ENCODE measurements at places on chromosomes 2 and 18. TPM values are rescaled to one million over a fixed set of nuclear protein-coding genes. Genes with fewer than 3 reads are reported as not detected.

- H3K27me3 ChIP-seq = no peaks in the 10 kb centered on the region
- no peak overlapping the region for H3K4me3 ChIP-seq
- no peak overlapping the region for H3K27ac ChIP-seq
- H3K36me3 ChIP-seq = no peaks in the 10 kb centered on the region
- no peaks in the 10 kb centered on the region for H3K4me1 ChIP-seq
- no peak for DNase-seq
These were observed 23.9 kb upstream of the SCYGR5 start for GRCh38 chr2:227642656-227643055.

GRCh38 chr18:57657542-57657941 lies 35.9 kb upstream of the NARS1 start:
- no peak for DNase-seq
- H3K27ac ChIP-seq = no peak overlapping the region
- H3K36me3 ChIP-seq = no peaks in the 10 kb centered on the region
- no peaks in the 10 kb centered on the region for H3K27me3 ChIP-seq

GRCh38 chr2:15932394-15933183 lies 7.8 kb upstream of the MYCN start:
- no peaks in the 10 kb centered on the region for H3K27me3 ChIP-seq
- DNase-seq = no peak
- no peaks in the 10 kb centered on the region for H3K36me3 ChIP-seq
- H3K4me3 ChIP-seq = no peak overlapping the region
- H3K4me1 ChIP-seq = no peaks in the 10 kb centered on the region

GRCh38 chr2:43192744-43193651 lies 33.4 kb downstream of the ZFP36L2 start:
- no peak overlapping the region for H3K4me3 ChIP-seq
- no peak for DNase-seq
- no peaks in the 10 kb centered on the region for H3K36me3 ChIP-seq
- no peaks in the 10 kb centered on the region for H3K27me3 ChIP-seq

DNA sequence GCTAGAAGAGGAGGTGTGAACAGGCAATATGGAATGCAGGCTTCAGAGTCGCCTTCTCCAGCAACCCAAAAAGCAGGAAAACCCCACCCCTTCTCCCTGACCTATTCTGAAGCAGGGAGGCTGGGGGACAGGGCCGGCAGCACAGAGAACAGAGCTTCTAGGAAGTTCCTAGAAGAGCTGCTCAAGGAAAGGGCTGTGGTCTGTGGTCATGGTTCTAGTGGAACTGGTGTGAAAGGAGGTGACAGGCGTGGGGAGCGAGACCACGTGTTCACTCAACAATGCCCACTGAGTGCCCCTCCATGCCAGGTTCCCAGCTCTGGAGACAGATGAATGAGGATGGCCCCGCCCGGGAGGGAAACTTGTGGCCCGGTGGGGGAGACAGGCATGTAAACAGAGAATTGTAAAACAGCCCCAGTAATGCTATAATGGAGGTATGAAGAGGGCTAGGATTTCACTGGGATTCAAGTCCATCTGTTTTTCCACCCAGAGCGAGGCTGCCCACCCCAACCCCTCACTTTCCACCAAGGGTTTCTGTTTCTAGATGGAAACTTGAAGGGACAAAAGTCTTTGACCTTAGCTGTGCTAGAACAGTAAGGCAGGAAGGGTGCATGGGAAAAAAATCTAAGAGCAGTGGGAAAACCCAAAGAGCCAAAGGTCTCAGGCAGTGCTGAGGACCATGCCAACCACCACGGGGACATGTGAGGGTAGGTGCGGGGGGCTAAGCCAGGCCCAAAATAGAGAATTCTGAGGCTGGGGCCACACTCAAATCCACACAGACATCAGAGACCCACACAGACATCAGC lies 71.8 kb downstream of the TNS1 start:
- H3K4me1 ChIP-seq = peaks cover 100% of the 10 kb centered on the region
- peak overlapping the region; percentile 87 for H3K27ac ChIP-seq
- DNase-seq = no peak
- no peak overlapping the region for H3K4me3 ChIP-seq

GRCh38 chr2:64173156-64174135 lies 29.2 kb upstream of the PELI1 start:
- no peaks in the 10 kb centered on the region for H3K27me3 ChIP-seq
- no peak overlapping the region for H3K27ac ChIP-seq
- no peak for DNase-seq

DNA sequence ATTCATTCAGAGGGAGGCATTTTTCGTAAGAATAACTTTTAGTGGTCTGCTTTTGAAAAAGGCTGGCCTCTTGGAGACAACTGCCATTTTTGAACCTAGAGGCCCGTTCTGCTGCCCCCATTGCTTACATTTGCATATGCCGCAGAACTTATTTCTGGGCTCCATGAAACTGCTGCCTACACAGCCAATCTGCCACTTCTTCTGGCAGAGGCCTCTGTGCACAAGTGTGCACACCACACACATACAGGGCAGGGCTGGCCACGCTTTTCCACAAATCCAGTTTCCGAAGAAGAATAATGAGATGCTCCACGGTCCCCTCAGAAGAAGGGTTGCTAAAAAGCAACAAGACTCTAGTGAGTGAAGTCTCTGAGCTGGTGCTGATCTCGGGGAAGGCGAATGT lies 56.2 kb downstream of the TMEM200C start:
- H3K4me1 ChIP-seq = no peaks in the 10 kb centered on the region
- H3K36me3 ChIP-seq = no peaks in the 10 kb centered on the region
- H3K4me3 ChIP-seq = no peak overlapping the region
- no peaks in the 10 kb centered on the region for H3K27me3 ChIP-seq
- DNase-seq = no peak

GRCh38 chr2:133146893-133147292 lies 421.4 kb downstream of the NCKAP5 start:
- no peaks in the 10 kb centered on the region for H3K27me3 ChIP-seq
- H3K27ac ChIP-seq = no peak overlapping the region
- no peaks in the 10 kb centered on the region for H3K4me1 ChIP-seq

DNA sequence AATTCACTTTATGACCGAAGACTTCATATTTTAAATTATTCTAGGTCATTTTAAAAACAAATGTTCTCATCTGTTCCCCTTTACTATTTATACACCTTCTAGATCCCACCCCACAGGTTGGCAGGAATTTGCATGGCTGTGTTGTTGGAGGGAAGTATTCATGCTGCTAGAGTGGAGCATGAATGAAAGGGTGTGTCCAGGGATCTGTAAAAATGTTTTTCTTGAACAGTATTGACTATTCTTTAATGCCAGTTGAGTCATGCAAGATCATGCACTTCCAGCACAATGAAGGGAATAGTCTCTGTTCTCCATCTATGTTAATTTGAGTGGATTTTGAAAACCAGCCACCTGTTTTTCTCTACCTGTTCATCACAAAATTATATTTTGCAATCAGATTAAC lies 52.0 kb upstream of the COL3A1 start:
- no peaks in the 10 kb centered on the region for H3K4me1 ChIP-seq
- H3K36me3 ChIP-seq = no peaks in the 10 kb centered on the region

DNA sequence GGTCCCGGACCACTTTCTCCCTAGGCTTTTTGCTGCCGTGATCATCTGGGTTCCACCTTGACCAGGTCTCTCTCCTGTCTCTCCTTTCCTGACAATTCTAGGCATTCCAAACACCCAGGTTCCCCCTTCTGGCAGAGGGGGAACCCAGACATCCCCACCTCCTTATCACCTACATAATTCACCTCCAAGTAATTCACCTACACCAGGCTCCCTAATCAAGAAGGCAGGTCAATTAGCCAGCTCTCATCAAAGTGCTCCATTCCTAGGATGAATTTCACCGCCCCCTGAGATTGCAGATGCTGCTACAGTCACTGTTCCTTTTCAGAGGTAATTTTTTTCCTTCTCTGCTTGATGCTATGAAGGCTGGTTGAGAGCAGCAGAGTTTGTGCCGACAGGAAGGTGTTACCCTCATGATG lies 42.3 kb upstream of the ATG16L1 start:
- H3K27ac ChIP-seq = no peak overlapping the region
- no peak for DNase-seq

DNA sequence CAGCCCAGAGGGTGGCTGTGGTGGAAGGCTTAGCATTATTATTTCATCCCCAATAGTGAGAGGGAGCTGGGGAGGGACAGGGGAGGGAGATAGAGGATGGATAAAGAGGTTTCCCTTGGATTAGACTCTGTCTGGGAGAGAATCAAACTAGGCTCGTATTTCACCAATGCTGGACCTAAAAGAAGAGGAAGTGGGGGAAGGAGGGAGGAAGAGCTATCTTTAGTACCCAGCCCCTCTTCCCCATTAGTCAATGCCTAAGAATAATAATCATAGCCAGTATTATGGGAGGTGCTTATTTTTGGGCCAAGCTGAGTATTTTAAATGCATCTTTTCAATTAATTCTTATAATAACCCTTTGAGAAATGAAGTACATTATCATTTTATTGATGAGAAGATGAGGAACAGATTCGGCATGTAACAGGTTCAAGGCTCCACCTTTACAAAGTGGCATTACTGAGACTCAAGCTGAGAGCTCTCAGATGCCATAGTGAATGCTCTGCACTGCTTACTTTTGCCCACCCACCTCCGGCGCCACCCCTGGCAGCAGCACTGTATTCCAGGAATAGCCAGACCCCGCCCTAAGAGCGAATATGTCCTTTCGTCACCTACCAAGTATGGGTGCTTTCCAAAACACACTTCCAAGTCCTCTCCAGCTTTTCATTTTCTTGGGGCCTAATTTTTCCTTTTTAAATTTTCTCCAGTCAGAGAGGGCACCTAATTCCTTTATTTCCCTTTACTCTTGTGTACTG lies 21.0 kb downstream of the PAX8 start:
- no peak for DNase-seq
- H3K27me3 ChIP-seq = no peaks in the 10 kb centered on the region
- H3K36me3 ChIP-seq = no peaks in the 10 kb centered on the region
- no peak overlapping the region for H3K27ac ChIP-seq
- no peaks in the 10 kb centered on the region for H3K4me1 ChIP-seq

DNA sequence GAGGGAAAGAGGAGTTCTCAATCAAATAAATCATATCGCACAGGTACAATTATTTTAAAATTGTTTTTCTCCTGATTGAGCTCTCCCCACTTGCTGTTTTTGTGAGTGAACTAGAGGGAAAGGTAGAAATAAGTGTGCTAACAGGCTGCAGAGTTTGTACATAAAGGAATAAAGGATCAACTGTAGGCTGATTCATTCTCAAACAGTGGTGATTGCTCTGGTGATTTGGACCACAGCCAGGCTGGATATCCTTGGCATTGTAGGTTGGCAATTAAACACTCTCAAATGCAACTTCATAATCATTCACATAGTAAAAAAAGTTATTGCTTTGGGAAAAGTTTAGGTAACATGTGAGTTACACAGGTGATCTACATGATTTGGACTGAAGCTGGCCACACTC lies 29.8 kb downstream of the LRP1B start:
- no peaks in the 10 kb centered on the region for H3K36me3 ChIP-seq
- H3K4me1 ChIP-seq = peaks cover 5% of the 10 kb centered on the region
- DNase-seq = no peak

- no peak for DNase-seq
- H3K27me3 ChIP-seq = no peaks in the 10 kb centered on the region
- no peaks in the 10 kb centered on the region for H3K4me1 ChIP-seq
- H3K27ac ChIP-seq = no peak overlapping the region
These were observed 60.3 kb upstream of the RPL31 start for GRCh38 chr2:100941646-100942240.

DNA sequence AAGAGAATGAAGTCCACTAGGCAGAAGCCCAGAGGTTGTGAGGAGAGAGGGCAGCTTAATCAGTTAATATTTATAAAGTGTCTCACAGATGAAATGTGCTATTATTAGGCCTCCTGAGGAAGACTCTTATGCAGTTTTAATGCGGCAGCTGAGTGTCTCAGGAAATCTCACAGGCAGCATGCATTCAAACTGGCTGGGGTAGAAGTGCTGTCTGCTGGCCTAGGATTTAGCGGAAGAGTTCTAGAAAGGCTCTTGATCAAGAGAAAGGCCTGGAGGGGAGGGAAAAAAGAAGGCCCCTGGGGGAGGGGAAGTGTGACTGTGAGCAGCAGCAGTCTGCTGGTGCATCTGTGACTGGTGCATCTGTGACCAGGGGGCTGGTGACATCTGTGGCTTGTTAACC lies 133.0 kb downstream of the FSHR start:
- no peak overlapping the region for H3K4me3 ChIP-seq
- no peak overlapping the region for H3K27ac ChIP-seq
- no peaks in the 10 kb centered on the region for H3K4me1 ChIP-seq
- no peaks in the 10 kb centered on the region for H3K36me3 ChIP-seq

- no peak for DNase-seq
- no peak overlapping the region for H3K4me3 ChIP-seq
- no peaks in the 10 kb centered on the region for H3K27me3 ChIP-seq
- no peaks in the 10 kb centered on the region for H3K36me3 ChIP-seq
These were observed 208.0 kb downstream of the RBM43 start for GRCh38 chr2:151053661-151053990.

- DNase-seq = no peak
- H3K36me3 ChIP-seq = no peaks in the 10 kb centered on the region
- no peak overlapping the region for H3K4me3 ChIP-seq
- H3K27me3 ChIP-seq = no peaks in the 10 kb centered on the region
- H3K4me1 ChIP-seq = no peaks in the 10 kb centered on the region
- H3K27ac ChIP-seq = no peak overlapping the region
These were observed 139.4 kb downstream of the OSR1 start for GRCh38 chr2:19219060-19219459.

GRCh38 chr18:55088000-55088401 lies 128.7 kb upstream of the CCDC68 start:
- DNase-seq = no peak
- no peak overlapping the region for H3K27ac ChIP-seq
- no peak overlapping the region for H3K4me3 ChIP-seq
- no peaks in the 10 kb centered on the region for H3K36me3 ChIP-seq

DNA sequence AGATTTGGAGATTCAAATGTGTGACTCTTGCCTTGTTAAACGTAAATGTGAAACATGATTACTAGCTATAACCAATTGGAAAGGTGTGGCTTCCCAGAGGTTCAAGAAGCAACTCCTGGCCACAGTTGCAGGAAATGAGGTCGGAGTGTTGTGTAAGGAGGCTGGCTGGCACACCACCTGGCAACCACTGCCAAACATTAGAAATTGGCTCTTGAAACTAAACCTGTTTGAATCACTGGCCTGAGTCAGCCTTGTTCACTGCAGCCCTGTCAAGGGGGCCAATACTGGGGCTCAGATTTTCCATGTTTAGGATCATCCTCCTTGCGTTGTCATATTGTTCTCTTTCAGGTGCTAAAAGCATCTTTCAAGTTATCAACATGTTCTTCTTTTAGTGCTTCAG lies 206.3 kb downstream of the ARL6IP6 start:
- H3K4me3 ChIP-seq = no peak overlapping the region
- no peak overlapping the region for H3K27ac ChIP-seq
- peaks cover 8% of the 10 kb centered on the region for H3K4me1 ChIP-seq

Gene SLC30A3
- 1.2 TPM for total RNA-seq

Gene AFF3
- total RNA-seq = 7.6 TPM

Gene SEH1L
- 28.0 TPM for total RNA-seq

Gene RMC1
- total RNA-seq = 17.7 TPM

Gene HTR2B
- 0.49 TPM for total RNA-seq

Gene DAPL1
- total RNA-seq = 101 TPM

Gene DYNC2LI1
- total RNA-seq = 29.7 TPM

Gene MYL1
- not detected for total RNA-seq
